GM04504 (cell line): ENCODE measurements at places on chromosomes 1 and 21.
A peak's percentile ranks its signal among the peaks of the same experiment; 100 is the strongest.

GRCh38 chr1:241870336-241870735, 22.3 kb downstream of the EXO1 start:
- no peak for DNase-seq

DNA sequence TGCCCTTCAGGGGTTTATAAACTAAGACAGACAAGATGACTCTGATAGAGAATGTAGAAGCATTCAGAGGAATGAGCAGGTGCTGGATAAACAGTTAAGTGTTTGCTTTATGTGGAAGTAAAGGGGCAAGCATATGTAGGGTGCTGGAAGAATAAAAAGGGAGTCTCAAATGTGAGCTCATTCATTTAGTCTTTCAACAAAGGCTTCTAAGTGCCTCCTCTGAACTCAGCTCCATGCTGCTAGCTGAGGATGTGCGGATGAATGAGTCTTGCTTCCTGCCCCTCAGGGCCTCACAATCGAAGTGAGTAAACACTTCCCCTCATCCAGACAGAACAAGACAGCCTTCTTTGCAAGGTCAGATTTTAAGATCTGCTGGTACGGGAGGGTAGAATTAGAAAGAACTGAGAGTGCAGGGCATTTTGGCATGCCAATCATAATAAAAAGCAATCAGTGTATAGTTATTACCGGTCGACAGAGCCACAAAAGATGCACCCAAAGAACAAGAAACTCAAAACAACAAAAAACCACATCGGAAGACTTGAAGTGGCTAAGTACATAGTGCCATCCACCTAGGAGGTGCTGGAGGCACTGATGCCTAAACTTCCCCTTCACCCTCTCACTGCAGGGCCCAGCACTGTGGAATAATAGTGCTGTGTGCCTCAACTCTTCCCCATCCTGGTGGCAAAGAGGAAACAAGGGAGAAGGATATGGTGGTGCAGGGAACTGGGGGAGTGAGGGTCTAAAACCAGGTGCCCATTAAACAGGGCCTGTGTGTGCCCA, 69.8 kb downstream of the TNR start:
- DNase-seq, result no peak

- peak; percentile 53 for DNase-seq
These were observed 72.4 kb upstream of the BCAR3 start for GRCh38 chr1:93753791-93754763.

- DNase-seq, result no peak
These were observed 3.6 kb downstream of the MEGF6 start for GRCh38 chr1:3607703-3608065.

DNA sequence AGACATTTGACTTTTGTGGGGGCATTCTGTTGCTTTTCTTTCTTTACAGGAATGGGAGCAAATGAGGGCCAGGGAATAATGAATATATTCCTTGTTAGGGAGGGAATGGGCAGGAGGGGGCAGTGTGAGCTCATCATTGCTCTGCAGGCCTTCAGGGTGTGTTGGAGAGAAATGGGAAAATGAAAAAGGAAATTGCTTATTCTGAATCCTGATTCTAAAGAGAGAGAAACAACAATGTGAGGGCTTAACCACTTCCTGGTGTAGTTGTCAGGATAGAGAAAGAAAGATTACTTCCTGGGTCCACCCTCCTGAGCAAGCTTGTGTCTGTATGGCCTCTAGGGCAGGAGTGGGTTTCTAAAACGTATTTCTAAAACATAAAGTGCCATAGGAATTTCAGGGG, 28.3 kb downstream of the VANGL2 start:
- DNase-seq, result peak; percentile 14

GRCh38 chr1:238343852-238344251, 453.1 kb upstream of the ZP4 start:
- no peak for DNase-seq

GRCh38 chr1:200654660-200655059, 15.0 kb downstream of the DDX59 start:
- DNase-seq, result no peak

DNA sequence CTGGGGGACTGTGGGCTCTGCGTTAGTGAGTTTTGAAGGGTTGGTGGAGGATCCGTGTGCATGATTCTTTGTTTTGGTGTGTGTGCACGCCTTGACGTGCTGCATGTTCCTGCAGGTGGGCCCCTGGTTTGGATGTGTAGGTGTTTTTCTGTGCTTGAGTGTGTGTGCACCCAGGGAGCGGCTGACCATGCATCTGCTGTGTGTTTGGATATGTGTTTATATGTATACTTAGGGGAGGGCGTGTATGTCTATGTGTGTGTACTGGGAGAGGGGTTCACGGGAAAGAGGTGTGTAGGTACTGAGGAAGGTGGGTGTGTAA, 1.1 kb downstream of the VANGL2 start:
- DNase-seq, result no peak

DNA sequence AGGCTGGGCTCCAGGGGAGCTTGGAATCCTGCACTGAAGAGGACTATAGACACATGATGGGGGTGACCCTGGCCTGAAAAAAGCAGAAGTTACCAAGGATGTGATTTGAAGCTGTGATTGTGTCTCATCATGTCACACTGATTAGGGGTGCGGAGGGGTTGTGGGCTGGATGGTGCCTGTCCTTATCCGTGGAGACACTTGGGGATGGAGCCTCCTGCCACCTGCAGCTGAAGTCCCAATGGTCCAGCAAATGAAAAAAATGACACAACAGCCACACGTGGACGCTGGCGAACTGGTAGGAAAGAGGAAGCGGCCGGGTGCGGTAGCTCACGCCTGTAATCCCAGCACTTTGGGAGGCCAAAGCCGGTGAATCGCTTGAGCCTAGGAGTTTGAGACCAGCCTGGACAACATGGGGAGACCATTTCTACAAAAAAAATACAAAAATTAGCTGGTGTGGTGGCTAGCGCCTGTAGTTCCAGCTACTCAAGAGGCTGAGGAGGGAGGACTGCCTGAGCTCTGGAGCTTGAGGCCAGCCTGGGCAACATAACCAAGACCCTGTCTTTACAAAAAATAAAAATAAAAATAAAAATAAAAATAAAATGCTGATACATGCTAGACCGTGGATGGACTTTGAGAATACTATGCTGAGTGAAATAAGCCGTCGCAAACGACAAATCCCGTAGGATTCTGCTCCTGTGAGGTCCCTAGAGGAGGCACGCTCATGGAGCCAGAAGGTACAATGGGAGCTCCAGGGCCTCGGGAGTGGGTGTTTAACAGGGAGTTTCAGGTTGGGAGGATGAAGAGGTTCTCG, 838 bp upstream of the IBA57 start:
- no peak for DNase-seq

- DNase-seq, result peak; percentile 44
These were observed 6.6 kb upstream of the DOP1B start for GRCh38 chr21:36149788-36150711.

DNA sequence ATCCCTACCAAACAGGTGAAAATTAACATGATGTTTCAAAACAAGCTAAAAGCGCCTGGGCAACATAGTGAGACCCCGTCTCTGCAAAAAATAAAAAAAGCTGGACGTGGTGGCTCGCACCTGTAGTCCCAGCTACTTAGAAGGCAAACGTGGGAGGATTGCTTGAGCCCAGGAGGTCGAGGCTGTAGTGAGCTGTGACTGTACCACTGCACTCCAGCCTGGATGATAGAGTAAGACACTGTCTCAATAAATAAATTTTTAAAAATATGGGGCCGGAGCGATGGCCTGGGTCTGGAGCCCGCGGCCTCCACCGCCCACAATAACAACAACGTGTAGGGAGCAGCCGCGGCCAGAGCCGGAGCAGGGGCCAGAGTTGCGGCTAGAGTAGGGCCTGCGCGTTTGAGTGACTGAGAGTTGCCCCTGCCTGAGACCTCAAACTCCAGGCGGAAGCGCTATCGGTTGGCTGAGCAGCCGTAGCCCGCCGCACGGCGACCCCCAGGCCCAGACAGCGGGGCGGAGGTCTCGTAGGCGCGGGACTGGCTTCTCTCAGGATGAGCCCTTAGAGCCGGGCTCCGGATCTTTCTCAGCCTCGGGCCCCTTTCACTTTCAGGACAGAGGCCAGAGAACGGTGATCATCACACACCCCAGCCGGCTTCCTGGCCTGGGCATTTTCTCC, 41.4 kb downstream of the ZMYM1 start:
- DNase-seq, result no peak

DNA sequence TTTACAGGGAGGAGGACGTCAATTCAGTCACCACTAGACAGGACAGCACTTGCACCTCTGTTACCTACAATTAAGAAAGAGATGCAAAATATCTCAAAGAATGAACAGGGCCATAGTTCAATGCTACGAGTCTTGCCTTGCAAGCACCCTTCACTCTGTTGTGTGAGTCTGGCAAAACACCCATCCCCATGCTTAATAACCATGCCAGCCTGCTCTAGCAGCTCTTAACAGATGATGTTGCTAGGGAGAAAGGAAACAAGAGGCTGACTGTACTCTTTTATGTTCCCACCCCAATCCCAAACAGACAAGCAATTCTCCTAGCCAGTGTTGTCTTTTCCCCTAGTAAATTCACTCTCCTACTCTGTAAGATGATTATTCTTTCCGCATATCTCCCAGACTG, 5.3 kb downstream of the CBR1 start:
- DNase-seq, result no peak

GRCh38 chr1:55048453-55049270, 9.3 kb downstream of the PCSK9 start:
- no peak for DNase-seq

DNA sequence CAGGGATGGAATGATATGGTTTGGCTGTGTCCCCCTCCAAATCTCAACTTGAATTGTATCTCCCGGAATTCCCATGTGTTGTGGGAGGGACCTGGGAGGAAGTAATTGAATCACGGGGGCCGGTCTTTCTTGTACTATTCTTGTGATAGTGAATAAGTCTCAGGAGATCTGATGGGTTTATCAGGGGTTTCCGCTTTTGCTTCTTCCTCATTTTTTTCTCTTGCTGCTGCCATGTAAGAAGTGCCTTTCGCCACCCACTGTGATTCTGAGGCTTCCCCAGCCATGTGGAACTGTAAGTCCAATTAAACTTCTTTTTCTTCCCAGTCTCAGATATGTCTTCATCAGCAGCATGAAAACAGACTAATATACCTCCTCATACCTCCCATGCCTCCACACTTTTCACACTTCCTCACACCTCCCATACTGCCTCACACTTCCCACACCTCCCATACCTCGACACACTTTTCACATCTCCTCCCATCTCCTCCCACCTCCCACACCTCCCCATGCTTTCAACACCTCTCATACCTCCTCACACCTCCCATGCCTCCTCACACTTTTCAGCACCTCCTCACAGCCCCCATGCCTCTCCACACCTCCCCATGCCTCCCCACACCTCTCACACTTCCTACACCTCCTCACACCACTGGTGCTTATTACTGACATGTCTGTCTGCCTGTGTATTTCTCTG, 21.3 kb downstream of the GPR137B start:
- DNase-seq, result no peak

- DNase-seq, result no peak
These were observed 10.5 kb downstream of the RPL5 start for GRCh38 chr1:92842082-92843045.

DNA sequence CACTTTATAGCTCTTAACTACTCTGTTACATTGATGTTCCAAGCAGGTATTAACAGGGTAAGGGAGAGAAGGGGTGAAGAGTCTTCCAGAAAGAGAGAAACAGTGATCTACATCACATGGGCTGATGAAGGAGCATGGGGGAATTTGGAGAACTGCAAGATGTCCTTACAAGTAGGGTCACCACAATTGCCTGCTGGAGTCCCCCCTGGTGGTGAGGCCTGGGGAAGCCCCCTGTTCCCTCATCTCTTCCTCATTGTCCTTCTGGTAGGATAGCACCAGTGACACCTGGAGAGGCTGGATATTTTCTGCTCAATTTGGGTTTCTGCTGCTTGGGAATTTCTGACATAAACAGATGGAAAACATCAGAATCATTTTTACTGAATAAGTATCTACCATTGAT, 126.6 kb downstream of the RUNX1 start:
- DNase-seq, result no peak

- DNase-seq, result no peak
These were observed 12.8 kb downstream of the WDR3 start for GRCh38 chr1:117942293-117942692.

DNA sequence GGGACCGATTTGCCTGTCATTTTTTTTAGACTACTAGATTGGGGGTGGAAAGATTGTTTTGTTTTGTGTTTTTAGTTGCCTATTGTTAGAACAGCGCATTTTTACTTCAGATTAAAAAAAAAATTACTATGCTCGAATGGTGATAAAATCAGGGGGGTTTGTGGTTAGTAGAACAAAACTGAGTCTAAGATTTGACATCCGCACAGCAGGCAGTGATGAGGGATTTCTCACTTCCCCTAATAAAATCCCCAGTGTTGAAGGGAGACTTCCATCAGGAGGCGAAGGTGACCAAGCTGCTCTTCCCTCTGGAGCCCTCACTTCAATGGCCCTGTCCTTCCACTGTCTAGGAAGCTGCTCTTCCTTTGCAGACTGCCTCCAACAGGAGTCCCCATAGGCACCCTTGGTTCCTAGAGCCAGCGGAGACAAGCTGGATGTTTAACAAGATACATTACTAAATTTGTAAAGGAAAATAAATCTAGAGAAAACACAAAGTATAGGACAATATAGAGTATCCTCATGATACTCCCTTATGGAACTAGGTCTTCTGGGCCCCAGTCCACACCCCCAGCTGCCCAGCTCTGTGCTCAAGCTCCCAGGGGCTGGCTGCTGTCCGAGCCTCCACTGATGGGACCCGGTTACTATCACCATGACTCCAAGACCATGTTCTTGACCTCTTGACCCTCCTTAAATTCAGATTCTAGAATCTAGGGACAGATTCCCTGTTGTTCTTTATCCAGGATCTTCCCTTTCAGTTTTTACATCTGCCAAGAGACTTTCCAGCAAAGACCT, 31.0 kb downstream of the TENT5C start:
- no peak for DNase-seq

GRCh38 chr1:14138135-14138506, 438.1 kb downstream of the PRDM2 start:
- no peak for DNase-seq

- DNase-seq, result no peak
These were observed 809.3 kb downstream of the NCAM2 start for GRCh38 chr21:21807598-21807903.

DNA sequence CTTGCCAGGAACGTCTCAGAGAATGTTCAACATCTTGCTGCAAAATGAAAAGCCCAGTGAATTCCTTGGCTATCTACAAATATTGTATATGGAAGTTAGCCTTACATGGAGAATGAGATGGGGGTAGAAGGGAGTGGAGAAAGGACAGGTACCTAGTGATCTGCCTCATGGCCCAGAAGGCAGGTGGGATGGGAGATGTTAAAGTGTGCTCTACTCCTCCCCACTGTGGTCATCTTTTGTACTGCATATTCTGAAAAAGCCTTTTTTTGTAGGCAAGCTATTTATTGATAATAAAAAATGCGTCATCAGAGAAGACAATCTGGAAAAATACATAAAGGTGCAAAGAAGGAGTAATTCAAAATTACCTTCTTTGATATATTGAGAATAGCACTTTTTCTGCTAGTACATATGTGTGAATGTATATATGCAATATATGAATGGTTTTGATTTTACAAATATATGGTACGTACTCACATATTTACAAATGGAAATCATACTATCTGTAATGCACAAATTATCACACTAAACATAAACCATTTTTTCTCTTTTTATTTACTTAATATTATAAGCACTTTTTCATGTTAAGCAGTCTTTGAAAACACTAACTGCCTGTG, 19.1 kb upstream of the SLC5A9 start:
- DNase-seq, result no peak

GRCh38 chr1:159071970-159072582, 4.5 kb downstream of the AIM2 start:
- no peak for DNase-seq

GRCh38 chr1:178921499-178921898, 50.6 kb upstream of the ANGPTL1 start:
- DNase-seq, result no peak

GRCh38 chr1:25711555-25712298, 88.3 kb upstream of the SELENON start:
- no peak for DNase-seq

- no peak for DNase-seq
These were observed 543.3 kb downstream of the KIF26B start for GRCh38 chr1:245698116-245698515.
